ENCODE measurements at places on chromosomes 3 and 15.

DNA sequence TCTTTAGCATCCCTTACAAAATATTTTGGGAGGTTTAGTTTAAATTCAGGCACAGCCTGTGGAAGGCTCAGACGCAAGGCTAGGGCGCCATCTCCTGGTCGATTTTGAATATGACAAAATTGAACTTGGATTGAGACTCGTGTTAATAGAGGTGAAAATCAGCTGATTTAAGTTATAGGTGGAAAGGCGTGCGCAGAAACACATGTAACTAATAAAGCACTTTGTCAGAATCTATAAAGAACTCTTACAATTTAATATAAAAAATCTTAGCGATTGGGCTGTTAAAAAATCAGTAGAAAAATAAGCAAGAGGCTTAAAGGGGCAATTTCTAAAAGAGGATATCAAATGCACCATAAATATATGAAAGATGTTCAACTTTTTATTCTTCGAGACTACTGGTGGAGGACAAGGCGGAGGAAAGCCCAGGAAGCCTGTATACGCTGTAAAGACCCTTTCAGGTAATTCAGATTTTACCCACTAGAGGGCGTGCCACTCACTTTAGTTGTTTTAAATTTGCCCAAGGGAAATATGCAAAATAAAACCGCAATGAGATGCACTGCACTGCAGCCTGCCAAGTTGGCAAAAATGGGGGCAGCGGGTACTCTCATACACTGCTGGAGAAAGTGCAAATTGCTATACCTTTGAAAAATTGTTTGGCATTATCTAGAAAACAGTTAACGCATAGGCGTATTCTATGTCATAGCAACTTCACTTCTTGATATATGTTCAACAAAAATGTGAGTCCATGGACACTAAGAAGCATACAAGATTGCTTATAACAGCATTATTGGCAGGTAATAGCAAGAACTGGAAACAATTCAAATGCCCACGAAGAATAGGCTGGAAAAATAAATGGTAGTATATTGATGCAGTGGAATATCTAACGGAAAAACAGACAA is 64.7 kb downstream of the SLC30A4 start:
- DNase-seq = peak; percentile 39

DNA sequence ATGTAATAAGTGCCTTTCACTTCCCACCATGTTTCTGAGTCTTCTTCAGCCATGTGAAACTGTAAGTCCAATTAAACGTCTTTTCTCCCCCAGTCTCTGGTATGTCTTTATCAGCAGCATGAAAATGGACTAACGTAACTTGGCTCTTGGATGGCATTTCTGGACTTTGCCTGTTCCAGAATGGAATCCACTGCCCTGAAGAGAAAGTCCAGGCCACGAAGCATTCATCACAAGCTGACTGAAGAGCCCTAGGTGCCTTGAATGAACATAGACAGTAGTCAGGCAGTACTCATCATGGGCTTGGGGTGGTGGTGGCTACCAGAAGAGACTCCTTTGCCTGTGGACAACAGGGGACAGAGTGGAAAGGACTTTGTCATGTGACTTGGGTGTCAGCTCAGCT is 1505.0 kb downstream of the SI start:
- DNase-seq = no peak

GRCh38 chr3:28476194-28476593 is 127.6 kb upstream of the AZI2 start:
- DNase-seq = no peak

GRCh38 chr3:9600597-9600996 is 47.0 kb upstream of the LHFPL4 start:
- peak; percentile 16 for DNase-seq

GRCh38 chr15:38266247-38266986 is 13.8 kb downstream of the SPRED1 start:
- no peak for DNase-seq

DNA sequence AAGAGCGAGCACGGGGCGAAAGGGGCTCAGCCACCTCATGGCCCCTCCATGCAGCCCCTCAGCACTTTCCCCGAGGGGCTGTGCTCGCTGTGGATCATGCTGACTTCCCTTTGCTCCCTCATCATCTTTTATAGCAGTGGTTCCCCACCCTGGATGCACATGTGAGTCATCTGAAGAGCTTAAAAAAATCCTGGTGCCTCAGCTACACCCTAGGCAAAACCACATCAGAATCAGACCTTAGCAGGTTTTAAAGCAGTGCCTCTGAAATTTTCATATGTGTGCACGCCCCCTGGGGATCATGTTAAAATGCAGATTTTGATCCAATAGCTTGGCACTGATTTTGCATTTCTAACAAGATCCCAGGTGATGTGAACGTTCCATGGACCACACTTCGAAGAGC is 50.9 kb downstream of the FEM1B start:
- no peak for DNase-seq

DNA sequence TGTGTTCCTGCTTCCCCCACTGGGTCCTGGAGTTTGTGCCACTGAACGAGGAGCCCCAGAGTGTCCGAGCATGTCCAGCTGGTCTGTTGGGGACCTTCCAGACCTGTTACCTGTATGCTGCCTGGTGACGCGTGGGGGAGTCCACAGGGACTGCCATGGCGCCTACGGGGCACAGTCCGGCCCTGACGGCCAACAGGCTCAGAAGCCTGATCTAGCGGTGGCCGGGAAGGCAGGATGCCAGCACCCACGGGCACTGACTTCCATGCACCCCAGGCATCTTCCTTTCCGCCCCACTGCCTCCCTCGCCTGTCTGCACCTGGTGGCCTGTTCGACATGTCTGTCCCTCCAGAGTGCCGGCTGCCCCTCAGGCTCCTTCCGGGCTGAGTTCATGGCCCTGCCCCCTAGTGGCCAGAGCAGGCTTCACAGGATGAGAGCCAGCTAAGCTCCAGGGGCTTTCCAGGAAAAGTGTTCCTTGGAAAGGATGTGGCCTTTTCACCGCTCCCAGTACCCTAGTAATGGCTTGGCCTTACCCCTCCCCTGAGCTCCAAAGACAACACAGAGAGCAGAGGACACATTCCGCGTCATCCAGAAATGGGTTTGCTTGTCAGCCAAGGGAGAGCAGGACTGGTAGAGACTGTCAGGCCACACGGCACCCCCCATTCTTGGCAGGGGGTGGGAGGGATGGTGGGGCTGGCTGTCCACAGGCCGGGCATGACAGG is 35.7 kb downstream of the NGRN start:
- peak; percentile 53 for DNase-seq

- no peak for DNase-seq
These were observed 178.1 kb downstream of the KLHL25 start for GRCh38 chr15:85616549-85617110.

DNA sequence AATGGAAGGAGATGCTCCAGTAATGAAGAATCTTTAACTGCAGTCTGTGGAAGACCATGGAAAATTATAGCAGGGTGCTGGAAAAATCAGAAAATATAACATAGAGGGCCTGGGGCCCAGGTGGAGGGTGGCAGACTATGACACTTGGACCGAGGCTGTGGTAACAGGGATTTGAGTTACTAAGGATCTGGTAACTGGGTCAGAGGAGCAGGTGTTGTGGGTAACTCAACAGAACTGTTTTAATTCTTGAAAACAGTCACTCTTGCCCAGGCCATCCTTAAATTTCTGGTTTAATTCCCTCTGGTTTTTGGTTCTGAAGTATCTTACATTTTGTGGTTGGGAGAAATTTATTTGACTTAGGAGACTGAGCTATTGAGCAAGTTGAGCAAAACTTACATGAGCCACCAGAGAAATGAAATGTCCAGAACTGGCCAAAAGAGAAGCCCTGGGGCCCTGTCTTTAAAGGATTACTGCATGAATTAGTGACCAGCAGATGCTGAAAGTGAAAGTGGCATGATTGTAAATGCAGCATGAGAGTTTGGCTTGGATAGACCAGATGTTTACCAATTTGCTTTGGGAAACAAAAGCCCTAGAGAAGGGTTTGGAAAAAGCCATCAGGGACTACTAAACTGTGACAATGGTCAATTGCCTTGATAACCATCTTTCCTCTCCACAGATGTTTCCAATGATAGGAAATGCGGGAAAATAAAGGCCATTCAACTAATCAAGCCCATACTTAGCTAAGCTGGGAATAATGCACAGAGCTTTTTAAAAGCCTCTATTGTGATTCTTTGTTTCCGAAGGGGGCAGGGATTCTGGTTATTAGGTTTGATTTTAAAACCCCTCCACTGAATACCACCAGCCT is 374.9 kb upstream of the TGFBR2 start:
- DNase-seq = no peak

DNA sequence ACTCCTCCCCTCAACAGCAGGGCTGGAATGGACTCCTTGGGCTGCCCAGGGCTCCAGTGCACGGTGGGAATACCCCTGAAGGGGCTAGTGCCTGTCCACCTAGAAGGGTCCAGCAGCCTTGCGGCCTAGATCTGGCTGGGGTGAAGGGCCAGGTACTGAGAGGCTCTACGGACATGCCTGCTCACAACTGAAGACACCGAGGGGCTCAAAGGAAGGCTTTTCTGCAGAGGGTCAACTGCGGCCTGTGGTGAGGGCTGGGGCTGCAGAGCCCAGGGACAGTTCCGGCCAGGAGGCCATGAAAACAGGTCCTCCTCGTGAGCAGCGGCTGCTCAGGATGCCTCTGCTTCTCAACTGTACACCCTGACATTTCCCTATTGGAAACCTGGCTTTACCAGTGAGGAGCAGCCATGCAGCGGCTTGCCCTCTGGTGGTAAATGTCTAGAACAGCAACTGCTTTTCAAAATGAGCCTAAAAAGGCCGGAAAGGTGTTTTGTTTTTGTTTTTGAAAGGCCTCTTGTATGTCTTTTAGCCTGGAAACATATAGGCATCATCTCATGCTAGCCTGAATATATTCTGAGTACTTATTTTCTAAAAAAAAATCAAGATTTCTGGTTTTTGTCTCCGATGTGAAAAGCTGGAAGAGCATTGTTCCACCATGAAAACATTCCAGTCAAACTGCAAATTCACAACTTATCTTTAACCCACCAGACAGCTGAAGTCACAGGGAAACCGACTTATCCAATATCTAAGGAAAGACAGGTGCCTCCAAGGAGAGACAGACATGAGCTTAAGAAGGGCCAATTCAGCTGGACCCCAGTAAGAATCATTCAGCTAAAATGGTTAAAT is 163.4 kb downstream of the KLF13 start:
- no peak for DNase-seq

GRCh38 chr3:71987089-71987735 is 202.3 kb upstream of the PROK2 start:
- no peak for DNase-seq

DNA sequence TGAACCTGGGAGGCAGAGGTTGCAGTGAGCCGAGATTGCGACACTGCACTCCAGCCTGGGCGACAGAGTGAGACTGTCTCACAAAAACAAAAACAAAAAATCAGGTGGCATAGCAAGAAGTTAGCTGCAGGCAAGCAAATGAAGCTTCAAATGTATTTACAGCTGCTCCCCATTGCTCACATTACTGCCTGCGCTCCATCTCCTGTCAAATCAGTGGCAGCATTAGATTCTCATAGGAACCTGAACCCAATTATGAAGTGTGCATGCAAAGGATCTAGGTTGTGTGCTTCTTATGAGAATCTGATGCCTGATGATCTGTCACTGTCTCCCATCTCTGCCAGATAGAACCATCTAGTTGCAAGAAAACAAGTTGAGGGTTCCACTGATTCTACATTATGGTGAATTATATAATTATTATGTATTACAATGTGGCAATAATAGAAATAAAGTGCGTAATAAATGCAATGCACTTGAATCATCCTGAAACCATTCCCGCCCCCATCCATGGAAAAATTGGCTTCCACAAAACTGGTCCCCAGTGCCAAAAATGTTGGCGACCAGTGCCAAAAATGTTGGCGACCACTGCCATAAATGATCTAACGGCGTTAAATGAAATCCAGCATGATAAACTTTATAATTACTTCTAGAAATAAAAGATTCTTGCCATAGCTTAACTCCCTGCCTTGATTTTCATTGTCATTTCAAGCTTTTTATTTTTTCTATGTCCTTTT is 616.7 kb upstream of the NAALADL2 start:
- no peak for DNase-seq

DNA sequence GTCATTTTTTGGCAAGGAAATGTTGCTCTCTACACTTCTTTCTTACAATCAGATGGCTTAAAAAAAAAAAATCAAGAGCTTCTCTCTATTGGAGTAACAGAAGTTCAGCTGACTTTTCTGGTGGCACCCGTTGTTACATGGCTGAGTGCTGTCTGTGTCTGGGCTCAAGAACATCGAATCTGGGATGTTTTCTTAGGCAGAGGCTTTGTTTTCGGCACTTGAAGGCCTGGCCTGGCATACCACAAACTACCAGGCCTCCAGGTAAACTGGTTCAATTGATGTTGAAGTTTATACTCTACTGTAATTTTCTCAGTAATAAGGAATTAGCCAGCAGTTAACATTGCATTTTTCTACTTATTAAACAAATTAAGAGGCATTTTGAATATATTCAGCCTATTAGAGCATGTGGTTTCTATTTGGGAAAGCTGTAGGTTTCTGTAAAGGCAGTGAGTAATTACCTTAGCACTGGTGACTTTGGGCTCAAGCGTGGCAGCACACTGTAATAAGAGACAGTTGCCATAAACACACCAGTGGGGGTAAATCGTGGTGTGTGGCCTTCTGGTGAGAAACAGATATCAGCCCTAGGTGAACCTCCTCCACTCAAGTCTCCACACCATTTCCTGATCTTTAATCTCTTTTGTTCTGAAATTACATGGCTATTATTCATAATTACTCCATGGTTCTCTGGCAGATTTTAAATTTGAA is 544.7 kb downstream of the MECOM start:
- no peak for DNase-seq

DNA sequence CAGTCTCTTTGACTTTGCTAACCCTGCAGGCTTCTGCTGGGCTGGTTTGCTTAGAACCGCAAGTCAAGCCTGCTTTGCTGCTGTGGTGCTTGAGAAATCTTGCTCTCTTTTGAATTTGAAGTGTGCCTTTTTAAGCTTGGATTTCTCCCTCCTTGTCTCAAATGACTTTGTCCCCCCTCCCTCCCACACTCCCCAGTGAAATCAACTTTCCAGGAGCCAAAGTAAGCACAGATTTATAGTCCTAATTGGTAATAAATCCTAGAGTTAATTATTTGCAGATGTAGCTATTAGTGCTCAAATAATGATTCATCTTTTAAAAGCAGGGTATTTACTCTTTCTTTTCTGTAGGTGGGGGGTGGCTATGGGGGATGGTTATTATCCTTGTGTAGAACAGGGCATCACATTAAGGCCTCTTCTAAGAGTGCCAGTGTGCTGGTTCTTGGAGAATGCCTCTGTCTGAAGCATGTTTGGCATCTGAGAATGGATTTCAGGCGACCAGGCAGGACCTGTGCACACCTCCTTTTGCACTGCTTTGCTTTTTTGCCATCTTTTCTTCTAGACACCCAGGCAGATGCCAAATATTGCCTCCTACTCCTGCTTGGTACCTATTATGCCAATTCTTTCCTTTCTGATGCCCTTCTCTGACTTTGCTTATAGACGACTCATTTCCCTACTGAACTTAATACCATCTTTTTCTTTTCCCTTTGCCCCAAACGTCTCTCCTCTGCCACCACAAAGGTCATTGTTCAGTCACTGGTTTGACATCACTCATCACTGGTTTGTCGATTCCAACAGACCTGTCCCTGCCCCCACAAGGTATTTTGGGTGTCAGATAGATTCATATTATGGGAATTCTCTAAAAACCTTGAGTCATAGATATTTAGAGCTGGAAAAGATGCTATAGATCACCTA is 50.7 kb downstream of the CLDN11 start:
- no peak for DNase-seq

- no peak for DNase-seq
These were observed at the start of gene ARPP21 for GRCh38 chr3:35639254-35640186. ARPP21 (plus strand) TSS chr3:35639525; CDS start chr3:35681752, 42,227 bp downstream.
